ENCODE measurements at places on chromosomes 3 and 15.

GRCh38 chr3:175187586-175187985 is 328.5 kb downstream of the NAALADL2 start:
- DNase-seq = no peak

DNA sequence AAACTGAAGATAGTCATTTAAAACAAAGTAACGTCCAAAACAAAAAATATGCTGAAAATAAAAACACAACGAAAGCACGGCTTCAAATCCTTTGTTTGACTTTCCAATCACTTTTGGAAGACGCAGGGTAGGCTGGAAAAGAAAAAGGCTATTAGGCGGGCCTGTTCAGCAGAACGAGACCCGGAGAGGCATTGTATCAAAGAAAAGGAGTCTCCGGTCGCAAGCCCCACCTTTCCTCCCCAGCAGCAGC is 691 bp downstream of the SENP7 start:
- peak; percentile 14 for DNase-seq

- no peak for DNase-seq
Measured at GRCh38 chr15:74136540-74136813, 6.1 kb downstream of the ISLR2 start.

- no peak for DNase-seq
Measured at GRCh38 chr15:38463893-38464292, 10.0 kb downstream of the FAM98B start.

Data from activated CD4-positive, alpha-beta T cell treated with anti-CD3 and anti-CD28 coated beads, Interleukin-2, amount 50 U/mL, for 4 hours (primary cell).